ENCODE measurements at places on chromosomes 7 and 10. TPM values are rescaled to one million over a fixed set of nuclear protein-coding genes. Genes with fewer than 3 reads are reported as not detected.

The C10orf62 gene
- total RNA-seq = 1.1 TPM

DNA sequence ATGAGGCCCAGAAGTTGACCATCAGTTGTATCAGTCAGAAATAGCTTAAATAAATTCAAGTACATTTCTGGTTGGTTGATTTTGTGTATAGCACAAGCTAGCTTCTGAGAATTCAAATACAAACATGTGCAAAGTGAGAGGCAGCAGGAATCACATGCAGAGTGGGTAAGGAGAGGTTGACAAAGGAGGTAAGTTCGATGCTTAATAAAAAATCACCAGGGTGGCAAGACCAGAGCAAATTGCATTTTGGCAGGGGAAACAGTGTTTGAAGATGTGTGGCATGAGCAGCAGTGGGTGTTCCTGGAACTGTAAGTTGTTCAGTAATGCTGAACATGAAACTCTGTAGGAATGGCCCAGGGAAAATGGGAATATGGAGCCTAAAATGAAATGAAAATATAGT is 52.6 kb downstream of the GNAI1 start:
- no peak for DNase-seq

DNA sequence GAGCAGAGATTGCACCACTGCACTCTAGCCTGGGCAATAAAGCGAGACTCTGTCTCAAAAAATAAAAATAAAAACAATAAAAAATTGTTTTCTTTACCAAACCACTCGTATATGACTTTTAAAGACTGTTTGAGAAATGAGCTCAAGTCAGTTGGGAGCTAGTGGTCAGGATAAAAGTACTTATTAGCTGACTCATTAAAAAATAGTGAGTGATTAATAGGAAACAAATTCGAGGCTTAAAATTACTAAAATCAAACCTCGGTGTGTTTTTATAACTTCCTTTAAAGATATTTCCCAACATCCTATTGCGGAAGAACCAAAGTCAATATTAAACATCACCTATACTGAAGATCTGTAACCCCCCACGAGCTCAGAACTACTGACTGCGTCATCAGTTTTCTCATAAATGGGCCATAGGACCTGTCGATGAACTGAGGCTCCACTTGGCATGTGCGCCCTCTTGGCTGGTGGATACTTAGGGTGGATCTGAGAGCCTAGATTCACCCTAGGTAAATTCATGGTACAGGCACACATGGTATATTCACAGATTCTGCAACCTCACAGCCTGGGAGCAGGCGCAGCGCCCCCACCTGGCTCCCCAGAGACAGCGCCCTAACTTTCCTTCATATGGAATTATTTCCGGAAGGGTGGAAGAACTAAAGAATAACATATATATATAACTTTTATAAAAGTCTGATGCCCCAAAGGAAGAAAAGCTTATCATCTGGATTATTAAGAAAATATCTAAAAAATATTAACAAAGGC is 9.2 kb downstream of the MKI67 start:
- no peak for DNase-seq

The ANKRD30A gene
- total RNA-seq = not detected

DNA sequence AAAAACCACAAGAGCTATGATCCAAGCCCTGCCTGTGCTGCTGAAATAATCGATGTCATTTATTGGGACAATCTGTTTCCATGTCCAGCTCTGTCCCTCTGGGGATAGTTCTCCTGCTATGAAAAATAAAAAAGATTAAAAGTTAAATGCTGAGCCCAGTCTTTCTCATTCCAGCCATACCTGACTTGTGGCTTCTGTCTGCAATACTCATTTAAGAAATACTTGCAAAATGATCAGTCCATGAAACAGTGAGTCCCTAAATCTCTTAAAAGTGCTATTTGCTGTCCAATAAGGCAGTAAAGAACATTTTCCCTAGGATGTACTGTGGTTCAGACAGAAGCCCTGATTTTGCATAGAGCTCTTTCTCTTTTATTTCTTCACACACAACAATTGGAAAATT is 91.7 kb downstream of the SLC16A9 start:
- DNase-seq = no peak

DNA sequence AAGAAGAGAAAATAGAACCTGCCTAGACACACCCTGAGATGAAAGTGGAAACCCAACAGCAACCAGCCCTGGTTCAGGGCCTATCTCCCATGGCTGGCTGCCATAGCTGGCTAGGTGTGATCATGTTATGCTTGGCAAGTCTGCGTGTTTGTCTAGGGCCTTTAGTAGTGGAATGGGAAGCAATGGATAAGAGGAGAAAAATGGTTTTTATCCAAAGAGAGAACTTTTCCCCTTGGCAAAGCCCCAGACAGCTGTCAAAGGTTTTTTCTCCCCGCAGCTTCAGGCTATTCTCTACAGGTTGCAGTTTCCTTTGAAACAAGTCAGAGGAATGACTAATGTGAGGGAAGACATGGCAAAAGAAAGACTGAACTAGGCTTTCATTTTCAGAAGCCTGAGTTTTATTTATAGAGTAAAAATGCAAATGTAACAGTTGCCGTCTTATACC is 161.5 kb downstream of the SEMA3D start:
- peak; percentile 91 for DNase-seq

The VPS41 gene
- total RNA-seq = 44.2 TPM

The CXCL12 gene
- 33.8 TPM for total RNA-seq

GRCh38 chr7:14937581-14937980 is 35.0 kb upstream of the DGKB start:
- no peak for DNase-seq

DNA sequence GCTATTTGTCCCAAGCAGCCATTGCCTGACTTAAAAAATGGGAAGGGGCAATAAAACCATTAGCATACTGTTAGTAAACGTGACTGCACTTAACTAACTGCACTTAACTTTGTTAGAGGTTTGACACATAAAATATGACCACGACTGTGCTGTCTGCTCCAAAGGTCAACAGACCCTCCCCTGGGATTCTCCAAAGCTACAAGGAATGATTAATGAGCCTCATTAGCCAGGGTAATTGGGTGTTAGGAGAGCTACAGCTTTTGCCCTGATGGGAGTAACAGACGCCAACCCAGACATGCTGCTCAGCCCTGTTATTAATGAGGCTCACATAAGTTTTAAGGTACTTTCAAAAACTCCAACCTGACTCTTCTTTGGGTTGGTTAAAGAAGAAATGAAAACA is 129.4 kb upstream of the PLPP4 start:
- DNase-seq = no peak

DNA sequence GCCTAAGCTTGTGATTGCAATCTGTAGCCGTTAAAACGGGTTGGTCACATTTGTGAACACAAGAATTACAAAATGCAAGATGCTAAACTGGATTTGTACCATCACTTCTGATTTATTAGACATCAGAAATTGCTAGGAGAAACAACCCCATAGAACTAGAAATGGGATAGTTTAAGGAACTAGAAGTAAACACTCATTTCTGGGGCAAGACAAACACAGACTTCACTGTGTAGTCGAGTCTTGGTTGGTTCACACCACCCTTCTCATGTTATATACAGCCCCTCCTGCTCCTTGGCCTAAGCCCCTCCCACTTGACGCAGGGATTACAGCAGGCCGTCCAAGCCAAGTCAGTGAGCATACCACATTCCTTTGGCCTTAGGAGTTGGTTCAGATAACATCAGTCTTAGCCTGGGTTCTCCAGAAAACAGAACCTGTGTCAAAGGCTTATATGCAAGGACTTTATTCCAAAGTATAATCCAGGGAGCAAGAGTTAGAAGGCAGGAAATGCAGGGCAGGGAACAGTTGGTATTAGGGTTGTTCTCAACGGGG is 2.0 kb upstream of the NRAP start:
- peak; percentile 8 for DNase-seq

- DNase-seq = no peak
These were observed 466.3 kb downstream of the ARL4A start for GRCh38 chr7:13153742-13154141.

GRCh38 chr7:151038951-151039849 is 9.1 kb upstream of the ASIC3 start:
- DNase-seq = peak; percentile 43

DNA sequence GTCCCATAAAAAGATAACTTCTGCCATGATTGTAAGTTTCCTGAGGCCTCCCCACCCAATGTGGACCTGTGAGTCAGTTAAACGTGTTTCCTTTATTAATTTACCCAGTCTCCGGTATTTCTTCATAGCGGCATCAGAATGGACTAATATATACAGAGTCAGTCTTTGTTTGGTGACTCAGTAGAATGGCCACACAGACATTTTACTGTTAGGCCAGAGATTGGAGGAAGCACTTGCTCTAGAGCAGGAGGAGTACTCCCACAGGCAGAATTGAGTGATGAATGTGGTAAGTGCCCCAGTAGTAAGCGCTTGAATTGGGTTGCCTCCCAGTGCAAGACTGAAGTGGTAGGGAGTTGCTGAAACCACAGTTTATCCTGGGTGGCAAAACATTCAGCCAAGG is 149.5 kb upstream of the SMIM30 start:
- DNase-seq = no peak

- no peak for DNase-seq
These were observed 144.2 kb downstream of the BMS1 start for GRCh38 chr10:42926843-42927242.

- no peak for DNase-seq
These were observed 37.4 kb upstream of the GARS1 start for GRCh38 chr7:30557245-30557644.

Measured in thyroid gland (tissue), 4 donors.